ENCODE measurements at places on chromosomes 1 and 21.

GRCh38 chr1:162458236-162458635 lies 39.4 kb upstream of the UHMK1 start:
- no peak for DNase-seq

- no peak for DNase-seq
Observed at GRCh38 chr1:57850176-57850940, 426.5 kb upstream of the DAB1 start.

DNA sequence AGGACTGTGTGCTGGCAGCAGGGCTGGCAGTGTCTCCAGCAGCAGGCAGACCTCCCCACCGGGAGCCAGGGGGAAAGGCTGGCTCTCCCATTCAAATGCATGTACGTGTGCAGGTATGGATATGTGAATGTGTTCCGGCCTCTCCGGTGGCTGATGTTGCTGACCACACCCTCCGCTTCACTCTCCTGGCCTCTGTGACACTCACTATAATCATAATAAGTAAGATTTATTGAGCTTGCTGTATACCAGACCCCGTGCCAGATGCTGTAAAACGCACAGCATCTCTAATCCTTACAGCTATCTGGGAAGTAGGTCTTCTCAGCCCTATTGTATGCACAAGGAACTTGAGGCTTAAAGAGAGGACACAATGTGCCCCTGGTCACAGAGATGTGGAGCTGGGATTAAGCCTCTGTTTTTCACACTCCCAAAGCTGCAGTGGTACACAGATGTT lies 20.5 kb upstream of the ARTN start:
- no peak for DNase-seq

DNA sequence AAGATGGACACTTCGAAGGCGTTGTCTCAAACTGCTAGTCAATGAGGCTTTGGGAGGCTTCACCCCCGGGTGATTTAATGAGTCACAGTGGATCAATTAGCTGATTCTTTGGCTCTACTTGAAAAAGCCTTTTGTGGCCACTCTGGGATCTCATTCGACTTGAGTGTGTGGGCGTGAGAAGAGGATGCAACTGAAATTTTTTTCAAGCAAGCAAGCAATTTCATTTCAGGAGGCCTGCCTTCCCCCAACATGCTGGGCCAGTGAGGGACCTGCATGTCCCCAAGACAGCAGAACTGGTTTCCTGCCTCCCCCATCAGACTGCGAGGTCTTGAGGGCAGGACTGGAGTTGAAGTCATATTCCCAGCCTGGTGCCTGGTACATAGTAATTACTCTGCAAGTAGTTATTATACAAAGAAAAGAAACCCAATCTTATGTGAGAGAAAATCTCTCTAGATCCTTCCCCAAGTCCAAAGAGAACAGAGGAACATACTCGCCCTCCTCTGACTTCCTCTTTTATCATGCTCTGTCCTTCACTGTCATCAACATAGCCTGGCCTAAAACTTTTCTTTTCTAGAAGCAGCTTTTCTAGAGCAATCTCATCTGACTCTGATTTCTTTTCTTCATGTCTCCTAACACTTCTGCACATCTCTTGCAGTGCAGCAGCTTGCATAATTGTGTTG lies 22.7 kb downstream of the SYT6 start:
- DNase-seq, result no peak

DNA sequence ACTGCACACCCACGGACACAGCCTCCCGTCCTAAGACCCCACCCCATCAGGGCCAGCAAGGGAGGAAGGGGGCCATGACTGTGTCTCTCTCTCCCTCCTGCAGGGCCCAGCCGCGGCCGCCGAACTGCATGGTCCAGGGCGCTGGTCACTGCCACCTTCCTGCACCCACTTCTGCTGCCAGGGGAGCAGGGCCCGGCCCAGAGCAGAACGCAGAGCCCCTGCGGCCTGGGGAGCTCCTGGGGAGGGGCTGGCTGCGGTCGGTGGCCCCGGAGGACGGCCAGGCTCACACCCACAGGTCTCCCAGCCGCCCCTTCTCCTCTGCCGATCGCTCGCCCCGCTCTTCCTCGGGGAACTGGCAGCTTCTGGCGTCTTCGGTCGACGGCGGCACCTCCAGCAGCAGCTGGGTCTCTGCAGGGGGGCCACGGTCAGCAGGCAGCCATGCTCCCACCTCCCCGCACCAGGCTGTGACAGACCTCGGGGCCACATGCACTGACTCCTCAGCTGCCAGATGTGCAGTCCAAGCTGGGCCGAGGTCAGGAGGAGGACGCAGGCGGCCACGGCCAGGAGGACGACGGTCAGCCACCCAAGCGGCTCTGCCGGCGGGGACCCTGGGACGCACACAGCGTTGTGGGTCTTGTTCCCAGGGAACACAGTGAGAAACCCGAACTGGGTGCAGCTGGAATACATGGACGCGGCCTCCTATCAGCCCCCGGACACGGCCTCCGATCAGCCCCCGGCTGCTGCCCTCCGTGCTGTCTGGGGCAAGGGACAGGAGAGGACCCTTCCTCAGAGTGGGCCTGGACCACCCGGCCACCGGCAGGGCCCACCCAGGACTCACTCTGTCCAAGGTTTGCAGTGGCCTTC lies 2.6 kb downstream of the TNFRSF18 start:
- no peak for DNase-seq

- DNase-seq, result no peak
Observed at GRCh38 chr1:36911561-36912364, 122.6 kb downstream of the GRIK3 start.

- DNase-seq, result peak; percentile 59
Observed at GRCh38 chr1:10598389-10598702, 123.6 kb downstream of the PEX14 start.

GRCh38 chr1:199834711-199835110 lies 192.8 kb upstream of the NR5A2 start:
- no peak for DNase-seq

- no peak for DNase-seq
Observed at GRCh38 chr1:85705940-85706339, 2.3 kb downstream of the ZNHIT6 start.

DNA sequence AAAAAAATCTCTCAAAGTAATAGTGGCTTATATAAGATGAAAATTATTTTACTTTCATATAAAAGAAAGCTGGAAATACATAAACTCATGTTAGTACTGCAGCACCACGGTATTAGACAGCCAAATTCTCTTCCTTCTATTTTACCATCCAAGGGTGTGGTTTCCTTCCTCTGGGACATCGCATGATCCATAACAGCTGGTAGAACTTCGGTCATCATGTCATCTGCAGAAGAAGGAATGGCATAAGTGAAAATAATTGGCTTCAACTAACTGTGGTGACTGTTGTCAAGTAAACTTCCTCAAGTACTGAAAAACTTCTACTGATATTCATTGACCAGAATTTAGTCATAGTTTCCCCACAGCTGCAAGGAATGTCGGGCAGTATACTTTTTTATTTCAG lies 28.3 kb upstream of the IFI44L start:
- DNase-seq, result no peak

DNA sequence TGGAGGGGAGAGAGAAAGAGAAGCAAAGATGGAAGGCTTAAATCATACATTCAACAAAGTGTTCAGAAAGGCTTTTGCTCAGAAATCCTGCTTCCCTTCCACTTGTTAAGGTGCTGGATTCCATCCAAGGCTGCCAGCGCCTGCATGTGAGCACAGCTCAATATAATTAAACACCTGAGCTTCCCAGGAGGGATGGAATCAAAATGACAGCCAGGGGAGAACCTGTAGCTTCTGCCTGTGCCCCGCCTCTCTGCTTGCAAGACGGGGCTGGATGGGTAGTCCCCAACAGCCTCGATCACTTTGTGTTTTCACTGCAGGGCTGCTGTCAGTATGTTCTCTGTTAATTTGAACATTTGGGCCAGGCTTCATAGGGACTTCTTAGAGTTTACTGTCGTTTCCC lies 225.7 kb downstream of the KCNH1 start:
- no peak for DNase-seq

- no peak for DNase-seq
Observed at GRCh38 chr1:34192621-34193020, 15.9 kb downstream of the C1orf94 start.

DNA sequence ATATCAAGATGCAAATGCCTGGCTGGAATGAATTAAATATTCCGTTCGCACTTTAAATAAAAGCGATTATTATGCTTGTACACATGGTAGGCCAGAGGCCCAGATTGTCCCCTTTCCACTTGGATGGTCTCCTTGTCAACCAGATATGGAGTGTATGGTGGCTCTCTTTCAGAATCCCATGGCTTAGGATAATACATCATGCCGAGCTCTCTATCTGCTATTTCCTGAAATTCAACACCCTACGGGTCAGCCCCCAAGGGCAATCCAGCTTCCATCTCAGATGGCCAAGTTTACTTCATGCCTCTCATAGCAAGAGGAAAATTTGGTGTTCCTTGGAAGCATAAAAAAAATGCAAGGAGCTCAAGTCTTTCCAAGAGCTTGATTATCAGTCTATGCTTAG lies 25.4 kb upstream of the FMO1 start:
- no peak for DNase-seq

GRCh38 chr1:212699625-212700222 lies at the start of gene BATF3:
BATF3 (minus strand) TSS chr1:212699840; CDS start chr1:212699762, 78 bp downstream.
- DNase-seq, result no peak

DNA sequence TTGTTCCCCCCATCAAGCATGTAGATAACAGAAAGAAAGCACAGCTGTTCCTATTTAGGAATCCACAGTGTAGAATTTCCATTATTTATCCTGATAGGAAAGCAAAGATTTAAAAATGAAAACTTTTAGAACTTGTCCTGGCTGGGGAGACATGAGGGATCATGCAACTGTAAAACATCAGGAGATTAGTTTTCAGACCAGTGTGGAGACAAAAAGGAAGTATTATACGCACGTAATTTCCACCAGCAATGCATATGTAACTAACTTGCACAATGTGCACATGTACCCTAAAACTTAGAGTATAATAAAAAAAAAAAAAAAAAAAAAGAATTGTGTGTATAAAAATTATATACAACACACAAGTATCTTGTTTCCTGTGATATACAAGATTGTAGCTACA lies 172.4 kb downstream of the NEGR1 start:
- no peak for DNase-seq

DNA sequence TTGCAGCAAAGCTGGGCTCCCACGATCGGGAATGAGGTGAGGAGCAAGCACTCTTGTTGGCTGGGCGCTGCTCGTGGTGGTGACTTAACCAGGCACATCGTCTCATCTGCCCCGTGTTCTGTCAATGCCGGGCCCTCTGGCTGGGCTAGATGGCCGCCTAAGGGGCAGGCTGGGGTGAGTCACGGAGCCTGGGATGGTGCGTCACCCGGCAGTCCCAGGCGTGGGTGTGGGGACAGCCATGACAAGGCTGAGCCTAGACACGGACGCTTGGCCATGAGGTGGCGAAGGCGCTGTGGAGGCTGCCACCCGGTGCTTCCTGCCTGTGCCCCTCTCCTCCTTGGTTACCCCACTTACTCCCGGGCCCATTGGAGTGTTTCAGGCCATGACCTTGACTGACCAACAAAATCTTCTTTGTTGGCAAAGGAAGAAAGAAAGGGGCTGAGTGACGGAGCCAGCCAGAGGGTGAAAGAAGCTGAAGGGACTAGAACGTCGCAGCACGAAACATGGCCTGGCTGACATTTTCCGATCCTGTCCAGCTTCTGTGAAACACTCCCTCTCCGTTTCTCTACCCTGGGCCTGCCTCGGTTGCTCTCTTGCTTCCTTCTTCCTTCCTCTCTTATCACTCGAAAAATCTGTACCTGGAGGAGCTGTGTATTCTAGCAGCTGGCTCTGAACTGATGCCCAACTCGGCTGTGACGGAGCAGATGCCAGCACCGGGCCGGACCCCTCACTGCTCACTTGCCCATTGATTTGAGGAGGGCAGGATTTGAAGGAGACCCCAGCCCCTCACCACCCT lies 596 bp downstream of the CD247 start:
- DNase-seq, result no peak

DNA sequence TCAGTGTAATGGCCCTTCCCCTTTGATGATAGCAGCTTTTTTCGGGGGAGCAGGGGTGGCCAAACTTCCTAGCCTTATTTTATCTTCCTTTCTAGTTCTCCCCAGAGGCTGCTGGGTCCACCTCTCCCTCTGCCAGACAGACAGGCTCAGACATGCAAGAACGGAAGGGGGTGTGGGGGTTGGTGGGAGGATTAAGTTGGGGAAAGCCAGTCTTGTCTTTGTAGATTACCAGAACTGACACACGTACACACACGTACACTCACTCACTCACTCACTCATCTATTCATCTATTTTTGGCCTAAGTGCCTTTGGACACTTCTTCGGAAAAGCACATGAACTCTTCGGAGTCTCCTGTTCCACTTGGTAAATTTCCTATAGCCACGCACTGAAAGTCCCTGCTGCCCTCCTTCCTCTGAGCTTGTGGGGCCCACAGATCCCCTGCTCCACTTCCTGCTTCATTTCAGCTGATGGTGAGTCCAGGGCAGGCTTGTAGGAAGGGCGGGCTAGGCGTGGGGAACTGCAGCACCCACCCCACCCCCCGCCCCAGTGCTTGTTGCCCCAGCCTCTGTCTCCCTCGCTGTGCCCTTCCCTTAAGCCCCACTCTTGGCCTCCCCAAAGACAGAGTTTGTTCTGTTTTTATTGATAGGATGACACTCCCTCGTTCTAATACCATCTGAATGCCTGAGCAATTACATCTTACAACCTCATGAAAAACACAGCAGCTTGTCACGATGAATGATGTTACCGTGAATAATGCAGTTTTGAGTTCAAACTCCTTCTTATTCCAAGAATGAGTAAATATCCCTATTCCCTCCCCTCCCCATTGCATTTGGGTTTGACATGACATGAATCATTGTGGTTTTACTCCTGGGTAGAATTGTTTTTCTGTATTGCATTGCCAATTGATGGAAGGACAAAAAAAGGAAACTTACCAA lies 60.7 kb upstream of the ATP5PO start:
- no peak for DNase-seq

GRCh38 chr1:216221260-216221700 lies 202.0 kb downstream of the USH2A start:
- DNase-seq, result peak; percentile 48

- no peak for DNase-seq
Observed at GRCh38 chr1:153742411-153743142, 14.7 kb downstream of the INTS3 start.

- no peak for DNase-seq
Observed at GRCh38 chr1:184820956-184821355, 66.3 kb upstream of the EDEM3 start.

DNA sequence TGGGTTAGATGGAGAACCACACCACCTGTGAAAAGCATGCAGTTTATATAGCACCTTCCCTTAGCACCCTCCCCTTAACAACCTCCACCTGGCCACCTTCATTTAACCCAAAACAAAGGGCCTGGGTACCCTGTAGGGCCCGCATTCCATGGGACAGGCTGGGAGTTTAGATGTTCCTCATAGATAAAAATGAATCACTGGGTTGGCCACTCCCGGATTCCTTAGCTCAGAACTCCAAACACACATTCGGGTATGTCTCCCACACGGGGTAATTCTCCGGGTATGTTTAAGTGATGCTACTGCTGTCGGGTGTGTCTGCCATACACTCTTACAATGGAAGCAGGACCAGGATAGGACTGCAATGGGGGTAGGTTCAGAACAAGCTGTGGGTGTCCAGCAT lies 43.9 kb upstream of the FOXO6 start:
- no peak for DNase-seq

GRCh38 chr1:84259376-84259775 lies 42.1 kb upstream of the SAMD13 start:
- no peak for DNase-seq

- DNase-seq, result no peak
Observed at GRCh38 chr1:80542231-80542630, 1258.5 kb upstream of the ADGRL2 start.

All from hippocampal formation (tissue), 2 donors.